ENCODE measurements at places on chromosomes 1 and 21. TPM values are rescaled to one million over a fixed set of nuclear protein-coding genes. Genes with fewer than 3 reads are reported as not detected.

Gene CLCA2
- 4.3 TPM for total RNA-seq

Gene PGBD5
- under 0.01 TPM for total RNA-seq

Gene OPRD1
- total RNA-seq, result not detected

Gene ZNF683
- total RNA-seq, result not detected

Gene AMY2A
- not detected for total RNA-seq

Gene SH2D5
- 0.59 TPM for total RNA-seq

Gene EXOC8
- 11.8 TPM for total RNA-seq

Gene ASCL5
- total RNA-seq, result not detected

Gene CGN
- not detected for total RNA-seq

Gene SPRR1A
- not detected for total RNA-seq

Gene VAMP3
- total RNA-seq, result 104 TPM

Gene ZMYND12
- total RNA-seq, result 1.2 TPM

Gene OR6K3
- not detected for total RNA-seq

Data from cardiac ventricle fibroblast (primary cell).